ENCODE measurements at places on chromosomes 7 and 10. TPM values are rescaled to one million over a fixed set of nuclear protein-coding genes. Genes with fewer than 3 reads are reported as not detected.

The TMEM106B gene
- total RNA-seq = 37.8 TPM

The ASB10 gene
- total RNA-seq = not detected

The DEPP1 gene
- total RNA-seq = 11.1 TPM

The MKX gene
- total RNA-seq = 2.3 TPM

Data from colonic mucosa (tissue), 4 donors.